ENCODE measurements at places on chromosomes 3 and 15.

DNA sequence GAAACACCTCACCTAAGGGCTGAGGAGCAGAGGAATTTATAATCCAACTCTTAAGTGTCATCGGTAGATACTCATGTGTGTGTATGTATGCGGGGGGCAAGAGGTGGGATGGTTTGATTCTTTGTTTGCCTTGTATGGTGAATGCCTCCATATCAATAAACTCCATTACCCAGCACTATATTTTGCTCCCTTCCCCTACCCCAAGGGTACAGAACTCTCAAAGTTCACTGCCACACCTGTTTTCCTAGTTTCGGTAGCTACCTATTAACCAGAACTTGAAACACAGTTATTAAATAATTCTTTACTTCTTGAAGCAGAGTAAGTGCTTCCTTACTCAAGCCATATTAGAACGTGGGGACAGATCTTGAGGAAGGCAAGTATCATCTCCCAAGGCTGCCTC lies 400.8 kb upstream of the SUCLG2 start:
- DNase-seq, result no peak

DNA sequence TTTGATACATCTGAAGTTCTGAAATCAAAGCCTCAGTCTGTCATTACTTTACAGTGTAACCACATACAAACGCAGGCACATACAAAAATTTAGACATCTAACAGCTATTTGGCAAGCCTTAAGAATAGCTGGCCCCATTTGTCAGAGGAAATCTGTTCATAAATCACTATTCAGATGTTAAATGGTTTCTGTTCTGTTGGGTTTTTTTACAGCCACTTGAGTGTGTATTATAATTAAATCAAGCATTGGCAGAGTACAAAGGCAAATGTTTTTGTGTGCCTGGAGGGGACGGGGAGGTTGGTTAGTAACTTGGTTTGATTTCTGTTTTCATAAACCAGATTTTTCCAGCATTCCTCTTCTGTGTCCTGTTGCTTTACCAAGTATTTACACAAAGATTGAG lies 24.1 kb downstream of the PIGB start:
- DNase-seq, result no peak

- DNase-seq, result no peak
Observed at GRCh38 chr3:56691165-56692000, 8.3 kb upstream of the TASOR start.

DNA sequence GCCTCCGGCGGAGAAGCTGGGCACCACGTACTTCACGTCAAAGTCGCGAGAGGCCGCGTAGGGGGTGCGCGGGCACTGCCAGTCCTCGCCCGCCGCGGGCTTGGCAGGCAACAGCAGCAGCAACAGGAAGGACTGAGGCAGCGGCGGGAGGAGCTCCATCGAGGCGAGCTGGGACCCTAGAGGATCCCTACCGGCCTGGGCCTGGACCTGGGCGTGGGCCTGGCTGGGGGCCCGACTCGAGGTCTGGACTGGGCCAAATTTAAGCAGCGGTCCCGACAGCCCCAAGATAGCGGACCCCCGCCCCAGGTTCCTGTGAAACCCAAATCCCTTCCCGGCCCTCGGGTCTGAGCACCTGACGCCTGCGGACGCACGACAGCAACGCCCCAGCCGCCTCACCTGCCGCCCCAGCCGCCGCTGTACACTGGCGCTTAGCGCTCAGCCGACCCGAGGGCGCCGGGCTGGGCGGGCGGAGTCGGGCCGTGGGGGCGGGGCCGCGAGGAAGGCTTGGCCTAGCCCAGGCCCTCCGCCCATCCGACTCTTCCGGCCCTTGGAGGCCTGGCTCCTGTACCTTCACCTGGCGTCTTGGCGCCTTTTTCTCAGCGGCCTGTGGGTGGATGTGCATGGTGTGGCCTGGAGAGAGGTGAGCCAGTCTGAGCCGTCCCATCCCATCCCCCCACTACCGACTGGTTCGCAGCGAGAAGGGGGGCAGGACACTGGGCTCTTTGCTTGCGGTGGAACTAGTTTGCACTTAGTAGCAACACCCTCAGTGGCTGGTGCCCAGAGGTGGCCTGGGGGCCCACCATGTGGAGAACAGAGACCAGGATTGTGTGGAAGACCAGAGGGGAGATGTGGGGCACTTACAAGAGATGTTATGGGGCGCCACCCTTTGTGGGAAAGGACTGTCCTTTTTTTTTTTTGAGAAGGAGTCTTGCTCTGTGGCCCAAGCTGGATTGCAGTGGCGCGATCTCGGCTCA lies at the start of gene MST1R:
TSS of gene MST1R (minus strand) at position 423 of the 974 bp plus-strand sequence. CDS start at position 159, 264 bp downstream.
- peak; percentile 81 for DNase-seq

DNA sequence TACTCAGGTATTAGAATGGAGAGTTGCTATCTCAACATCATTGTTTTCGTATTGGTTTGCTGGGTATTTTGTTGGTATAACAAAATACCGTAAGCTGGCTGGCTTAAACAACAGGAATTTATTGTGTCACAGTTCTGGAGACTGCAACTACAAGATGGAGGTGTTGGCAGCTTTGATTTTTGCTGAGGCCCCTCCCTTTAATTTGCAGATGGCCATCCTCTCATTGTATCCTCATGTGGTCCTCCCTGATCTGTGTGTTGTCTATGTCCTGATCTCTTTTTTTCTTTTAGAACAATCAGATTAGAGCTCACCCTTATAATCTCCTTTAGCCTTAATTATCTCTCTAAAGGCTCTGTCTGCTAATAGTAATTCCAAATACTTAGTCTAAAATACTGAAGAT lies 299.8 kb upstream of the GOLIM4 start:
- no peak for DNase-seq

DNA sequence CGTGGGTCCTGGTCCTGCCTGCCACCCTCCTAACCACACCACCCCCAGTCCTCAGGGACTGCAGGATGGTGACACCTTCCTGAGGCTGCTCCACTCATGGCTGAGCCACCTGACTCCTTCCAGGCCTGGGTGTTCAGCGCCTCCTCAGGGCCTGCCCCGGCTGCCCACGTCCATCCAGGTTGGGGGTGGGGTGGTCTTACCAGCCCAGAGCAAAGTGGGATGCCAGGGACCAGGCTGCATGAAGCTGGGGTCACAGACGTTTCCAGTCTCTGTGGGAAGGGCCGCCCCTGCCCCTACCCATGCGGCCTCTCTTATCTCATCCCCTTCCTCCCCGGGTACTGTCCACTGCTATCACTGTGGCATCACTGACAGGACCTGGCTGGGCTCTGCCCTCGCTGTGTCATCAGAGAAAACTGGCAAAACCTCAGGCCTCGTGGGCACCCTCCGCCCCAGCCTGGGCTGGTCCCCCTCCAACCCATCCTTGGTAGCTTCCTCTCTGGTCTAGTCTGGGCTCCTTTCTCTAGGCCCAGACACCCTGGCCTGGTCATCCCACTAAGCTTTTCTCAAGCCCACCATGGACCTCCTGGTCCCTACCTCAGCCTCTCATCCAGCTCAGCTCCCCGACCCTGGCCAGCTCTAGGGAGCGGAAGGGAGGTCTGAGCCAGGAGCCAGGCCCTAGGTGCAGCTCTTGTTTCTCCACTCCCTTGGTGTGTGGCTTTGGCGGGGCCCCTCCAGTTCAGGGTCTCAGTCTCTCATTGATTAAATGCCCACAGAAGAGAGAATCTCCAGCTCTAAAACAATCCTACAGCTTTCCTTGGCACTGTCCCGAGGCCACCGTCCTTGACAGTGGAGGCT lies 32.9 kb downstream of the WNT7A start:
- no peak for DNase-seq

GRCh38 chr15:69823223-69823907 lies 274.4 kb downstream of the TLE3 start:
- no peak for DNase-seq

GRCh38 chr3:193909387-193909786 lies 226.6 kb upstream of the HES1 start:
- no peak for DNase-seq

DNA sequence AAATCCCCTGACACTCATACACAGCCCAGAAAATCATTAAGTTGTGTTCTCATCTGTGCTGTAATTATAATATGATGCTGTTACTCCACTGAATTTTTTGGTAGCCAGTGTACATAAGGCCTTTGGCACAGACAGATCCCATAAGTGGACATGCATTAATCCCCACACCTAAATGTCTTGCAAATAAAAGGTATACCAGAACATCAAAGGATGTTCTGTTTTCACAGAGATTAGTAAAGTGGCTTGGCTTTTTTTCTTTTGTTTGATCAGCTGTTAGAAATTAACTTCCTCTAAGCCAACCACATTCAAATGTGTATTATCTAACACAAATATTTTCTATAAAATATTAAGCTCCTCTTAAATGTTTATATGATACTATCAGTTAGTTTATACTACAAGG lies 2.7 kb downstream of the SST start:
- DNase-seq, result no peak

GRCh38 chr3:110814170-110815007 lies 257.2 kb upstream of the NECTIN3 start:
- DNase-seq, result peak; percentile 22

GRCh38 chr3:169218314-169218983 lies 445.1 kb downstream of the MECOM start:
- DNase-seq, result no peak

GRCh38 chr3:179615458-179616173 lies 11.0 kb downstream of the NDUFB5 start:
- no peak for DNase-seq

DNA sequence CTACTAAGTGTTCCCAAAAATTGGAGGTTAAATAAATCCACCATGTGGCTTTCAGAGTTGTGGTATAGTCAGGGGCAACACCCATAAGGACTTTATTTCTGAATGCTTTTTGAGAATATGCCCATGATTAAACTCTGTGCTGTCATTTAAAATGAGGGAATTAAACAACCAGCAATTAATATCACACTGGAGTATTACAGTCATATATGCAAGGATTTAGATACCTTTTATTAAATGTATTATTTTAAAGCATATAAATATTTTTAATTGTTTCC lies 227.6 kb downstream of the ZPLD1 start:
- no peak for DNase-seq

GRCh38 chr3:193313061-193313958 lies 65.2 kb downstream of the ATP13A5 start:
- DNase-seq, result no peak

DNA sequence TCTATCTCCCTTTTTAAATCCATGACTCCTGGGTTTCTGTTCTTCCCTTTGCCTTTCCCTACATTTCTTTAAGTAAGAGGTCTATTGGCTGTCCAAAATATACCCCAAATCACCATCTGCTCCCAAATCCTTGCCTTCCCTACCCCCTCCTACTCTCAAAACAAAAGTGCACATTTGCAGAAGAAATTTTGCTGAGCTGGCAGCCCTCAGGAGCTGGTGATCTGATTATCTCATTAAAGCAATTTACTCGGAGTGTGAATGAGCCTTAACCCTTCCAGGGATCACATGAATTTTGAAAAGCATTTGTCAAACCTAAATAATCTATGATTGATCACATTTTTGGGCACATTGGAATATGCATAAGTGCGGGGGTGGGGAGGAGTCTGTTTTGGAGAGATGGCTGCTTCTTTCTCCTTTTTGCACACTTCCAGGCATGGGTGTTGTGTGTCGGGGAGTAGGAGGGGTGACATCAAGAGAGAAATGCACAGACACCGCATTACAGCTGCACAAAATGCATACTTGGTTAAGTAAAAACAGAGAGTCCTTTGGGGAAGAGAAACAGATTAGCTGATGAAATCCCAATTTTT lies 892.6 kb downstream of the TUSC7 start:
- no peak for DNase-seq

DNA sequence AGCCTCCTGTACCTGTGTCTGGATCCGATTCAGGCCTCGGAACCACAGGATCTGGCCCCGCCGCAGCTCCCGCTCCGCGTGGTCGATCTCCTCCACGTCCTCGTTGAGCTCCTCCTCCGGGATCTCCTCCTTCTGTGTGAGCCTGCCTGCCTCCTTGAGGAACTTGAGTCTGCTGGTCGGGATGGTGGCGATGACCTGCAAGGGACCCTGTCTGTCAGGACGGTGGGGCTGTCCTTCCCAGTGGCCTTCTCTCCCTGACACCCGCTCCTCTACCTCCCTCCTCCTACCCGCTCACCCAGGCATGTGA lies 17.2 kb upstream of the SEC13 start:
- no peak for DNase-seq

- no peak for DNase-seq
Observed at GRCh38 chr15:32936283-32936918, 218.6 kb downstream of the GREM1 start.

GRCh38 chr3:152193673-152194267 lies 75.0 kb upstream of the MBNL1 start:
- no peak for DNase-seq
